ENCODE measurements at places on chromosomes 16 and 17. TPM values are rescaled to one million over a fixed set of nuclear protein-coding genes. Genes with fewer than 3 reads are reported as not detected.

Gene CDH16
- total RNA-seq: not detected

Gene CD300C
- not detected for total RNA-seq

Gene ITGAL
- total RNA-seq: not detected

Gene SUMO2
- total RNA-seq: 96.8 TPM

Gene CENPV
- total RNA-seq: 33.6 TPM

Gene CDH5
- 1,316 TPM for total RNA-seq

Gene TBC1D26
- not detected for total RNA-seq

Gene HIGD1B
- not detected for total RNA-seq

Gene KRT24
- total RNA-seq: not detected

Gene EVI2A
- total RNA-seq: 0.19 TPM

Gene CCL15
- not detected for total RNA-seq

Gene TMEM238L
- not detected for total RNA-seq

Gene SLC35G6
- not detected for total RNA-seq

Gene LRRC37A
- 1.3 TPM for total RNA-seq

Gene MYL4
- total RNA-seq: 1.5 TPM

Gene CDH8
- not detected for total RNA-seq

Gene GLIS2
- 2.0 TPM for total RNA-seq

Gene CPHXL2
- total RNA-seq: not detected

Gene KRT33A
- total RNA-seq: not detected

Gene GPR179
- total RNA-seq: not detected

Gene MGAT5B
- total RNA-seq: 2.2 TPM

Gene TMEM186
- total RNA-seq: 4.6 TPM
